CD8-positive, alpha-beta T cell (primary cell): ENCODE measurements at places on chromosomes 11 and 22.
A peak's percentile ranks its signal among the peaks of the same experiment; 100 is the strongest.

DNA sequence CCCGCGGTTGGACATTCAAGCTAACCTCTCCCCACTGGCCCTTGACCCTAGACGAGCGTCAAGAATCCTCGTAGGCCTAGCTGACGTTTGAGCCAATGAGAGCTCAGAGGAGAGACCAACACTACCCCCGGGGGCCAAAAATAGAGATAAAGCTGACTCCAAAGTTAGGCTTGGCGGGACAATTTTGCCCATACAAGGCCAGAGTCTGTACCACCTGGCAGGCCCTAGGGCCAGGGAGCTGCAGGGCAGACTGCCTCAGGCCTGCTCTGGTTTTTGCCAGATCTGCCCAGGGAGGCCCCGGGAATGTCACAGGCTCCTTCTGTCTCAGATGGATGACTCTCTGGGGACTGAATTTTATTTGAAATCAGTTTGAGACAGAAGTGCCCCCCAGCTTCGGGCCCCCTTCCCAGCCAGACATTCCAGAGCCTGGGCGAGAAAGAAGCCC lies 40.8 kb upstream of the ACCSL start:
- DNase-seq = no peak

- DNase-seq = no peak
Measured at GRCh38 chr22:25402501-25403283, 161.8 kb upstream of the GRK3 start.

GRCh38 chr11:34339149-34340064 lies 18.4 kb downstream of the ABTB2 start:
- no peak for DNase-seq

GRCh38 chr22:45296628-45297297 lies 12.0 kb downstream of the UPK3A start:
- peak; percentile 57 for DNase-seq

GRCh38 chr22:29031227-29032011 lies 30.2 kb downstream of the C22orf31 start:
- DNase-seq = no peak

DNA sequence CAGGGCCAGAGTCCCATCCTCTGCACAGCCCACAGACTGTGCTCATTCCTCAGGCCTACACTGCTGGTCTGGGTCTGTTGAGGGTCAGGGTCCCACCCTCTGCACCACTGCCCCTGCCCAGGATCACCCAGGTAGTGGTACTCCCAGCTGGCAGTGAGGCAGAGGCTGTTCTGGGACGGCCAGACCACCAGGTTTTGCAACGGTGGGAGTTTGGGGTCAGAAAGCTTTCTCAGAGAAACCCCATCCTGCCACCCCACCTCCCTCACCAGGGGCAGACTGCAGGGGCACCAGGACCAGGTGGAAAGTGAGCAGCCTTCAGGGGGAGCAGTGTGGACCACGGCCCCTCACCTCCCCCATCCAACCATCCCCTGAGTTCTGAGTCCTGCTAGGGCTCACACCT lies 10.8 kb downstream of the NPTXR start:
- DNase-seq = no peak

GRCh38 chr11:93573184-93573583 lies 30.0 kb upstream of the SMCO4 start:
- no peak for DNase-seq

- no peak for DNase-seq
Measured at GRCh38 chr22:26482161-26482560, 1.4 kb downstream of the HPS4 start.

- DNase-seq = no peak
Measured at GRCh38 chr11:959608-960007, 33.9 kb downstream of the AP2A2 start.

DNA sequence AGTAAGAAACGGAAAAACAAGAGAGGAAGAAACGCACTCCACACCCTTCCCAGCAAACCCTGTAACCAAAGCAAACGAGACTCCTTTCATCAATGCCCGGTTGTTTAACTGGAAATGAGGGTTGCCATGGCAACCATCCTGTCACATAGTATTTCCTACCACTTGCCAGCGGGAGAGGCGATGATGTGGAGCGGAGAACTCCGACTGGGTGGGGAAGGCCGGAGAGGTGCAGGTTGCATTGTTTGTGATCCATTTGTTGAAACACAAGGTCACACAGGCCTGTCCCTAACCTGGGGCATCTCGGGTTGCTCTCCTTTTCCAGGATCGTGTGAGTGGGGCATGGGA lies 609.9 kb downstream of the BUD13 start:
- no peak for DNase-seq

- DNase-seq = no peak
Measured at GRCh38 chr22:34760276-34761008, 305.5 kb upstream of the ISX start.

GRCh38 chr11:7645206-7645605 lies 28.1 kb downstream of the CYB5R2 start:
- no peak for DNase-seq

GRCh38 chr22:21074102-21074715 lies 28.5 kb downstream of the LRRC74B start:
- DNase-seq = no peak

GRCh38 chr11:85088286-85088685 lies 538.9 kb downstream of the DLG2 start:
- DNase-seq = no peak

DNA sequence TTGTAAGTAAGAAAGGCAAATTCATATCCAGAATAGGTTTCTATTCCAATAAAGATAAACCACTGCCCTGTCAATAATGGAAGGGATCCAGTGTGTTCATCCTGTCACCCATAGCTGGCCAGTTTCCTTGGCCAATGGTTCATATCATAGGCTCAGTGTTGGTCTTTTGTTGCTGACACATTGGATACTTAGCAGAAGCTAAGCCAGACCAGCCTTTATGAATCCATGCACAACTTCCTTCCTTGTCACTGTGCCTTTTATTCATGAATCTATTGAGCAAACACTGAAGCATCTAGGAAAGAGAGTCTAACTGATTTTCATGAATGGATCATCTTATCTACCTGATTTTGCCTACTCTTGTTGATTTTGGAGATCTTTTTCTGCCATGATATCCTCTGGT lies 20.0 kb downstream of the OR2AT4 start:
- no peak for DNase-seq

DNA sequence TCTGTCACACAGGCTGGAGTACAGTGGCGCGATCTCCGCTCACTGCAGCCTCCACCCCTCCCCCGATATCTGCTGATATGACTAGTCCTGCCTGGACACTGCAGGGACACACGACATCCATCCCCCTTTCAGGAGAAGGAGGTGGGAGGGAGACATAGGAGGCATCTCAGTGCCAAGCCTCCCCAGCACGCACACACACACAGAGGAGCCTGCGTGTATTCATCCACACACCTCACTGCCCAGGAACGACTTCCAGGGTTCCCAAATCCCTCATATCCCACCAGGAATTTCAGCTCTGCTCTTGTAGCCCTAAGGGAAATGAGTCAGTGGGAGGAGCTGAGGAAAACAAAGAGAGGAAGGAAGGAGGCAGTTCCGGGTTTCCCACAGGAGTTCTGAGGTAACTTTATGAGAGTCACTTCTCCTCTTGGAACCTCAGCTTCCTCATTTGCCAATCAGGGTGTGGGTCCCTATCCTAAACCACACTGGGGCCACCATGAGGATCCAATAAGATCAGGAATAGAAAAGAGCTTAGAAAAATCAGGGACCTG lies 37.2 kb upstream of the ACER3 start:
- DNase-seq = no peak

- no peak for DNase-seq
Measured at GRCh38 chr22:26894766-26895485, 237.5 kb downstream of the MIAT start.

GRCh38 chr11:83241291-83241946 lies 44.7 kb downstream of the CCDC90B start:
- peak; percentile 16 for DNase-seq

DNA sequence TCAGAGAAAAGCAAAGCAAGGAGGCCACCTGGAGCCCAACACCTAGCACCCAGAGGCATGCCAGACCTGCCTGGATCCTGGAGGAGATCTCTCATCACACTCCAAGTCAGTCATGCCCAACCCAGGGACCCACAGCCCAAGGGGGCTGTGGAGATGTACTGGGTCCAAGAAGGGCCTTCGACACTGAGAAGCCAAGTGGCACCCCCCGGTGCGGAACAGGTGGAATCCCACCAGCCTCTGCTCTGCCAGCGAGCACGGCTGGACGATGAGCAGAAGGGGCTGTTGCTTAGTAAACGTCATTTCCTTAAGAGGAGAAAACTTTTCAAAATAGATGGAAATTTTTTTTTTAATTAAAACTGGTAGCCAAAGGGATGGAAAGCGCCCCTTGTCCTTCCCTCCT lies 171.9 kb upstream of the GRK3 start:
- no peak for DNase-seq

DNA sequence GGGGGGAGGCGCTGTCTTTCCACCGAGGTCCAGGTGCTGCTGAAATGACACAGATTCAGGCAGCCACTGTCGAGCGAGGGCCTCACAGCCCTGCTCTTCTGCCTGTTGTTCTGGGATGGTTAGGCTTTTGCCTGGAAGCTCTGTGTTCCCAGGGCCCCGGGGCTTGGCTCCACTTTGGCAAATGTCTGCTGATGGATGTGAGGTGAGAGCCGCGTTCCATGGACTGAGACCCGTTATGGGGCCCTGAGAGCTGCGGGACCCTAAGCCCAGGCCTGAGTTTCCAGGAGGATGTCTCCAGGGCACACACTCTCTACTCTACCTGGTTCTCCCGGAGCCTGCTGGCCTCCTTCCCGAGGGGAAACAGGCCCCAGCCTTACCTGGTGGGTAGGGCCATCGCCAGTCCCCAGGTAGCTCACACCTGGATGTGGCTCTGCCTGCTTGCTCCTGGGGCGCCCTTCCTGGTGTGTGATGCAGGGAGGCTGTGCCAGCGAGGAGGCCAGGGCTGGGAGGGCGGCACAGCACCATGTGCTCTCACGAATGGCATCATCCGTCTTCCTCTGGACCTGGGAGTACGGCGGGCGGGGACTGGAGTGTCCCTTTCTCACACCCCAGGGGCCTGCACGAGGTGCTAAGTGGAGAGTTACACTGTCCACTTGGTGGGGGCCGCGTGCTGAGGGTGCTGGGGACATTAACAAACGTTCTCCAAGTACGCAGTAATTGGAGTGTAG lies 435.5 kb downstream of the TBC1D22A start:
- no peak for DNase-seq

GRCh38 chr11:68467201-68467834 lies 6.8 kb downstream of the PPP6R3 start:
- DNase-seq = no peak

DNA sequence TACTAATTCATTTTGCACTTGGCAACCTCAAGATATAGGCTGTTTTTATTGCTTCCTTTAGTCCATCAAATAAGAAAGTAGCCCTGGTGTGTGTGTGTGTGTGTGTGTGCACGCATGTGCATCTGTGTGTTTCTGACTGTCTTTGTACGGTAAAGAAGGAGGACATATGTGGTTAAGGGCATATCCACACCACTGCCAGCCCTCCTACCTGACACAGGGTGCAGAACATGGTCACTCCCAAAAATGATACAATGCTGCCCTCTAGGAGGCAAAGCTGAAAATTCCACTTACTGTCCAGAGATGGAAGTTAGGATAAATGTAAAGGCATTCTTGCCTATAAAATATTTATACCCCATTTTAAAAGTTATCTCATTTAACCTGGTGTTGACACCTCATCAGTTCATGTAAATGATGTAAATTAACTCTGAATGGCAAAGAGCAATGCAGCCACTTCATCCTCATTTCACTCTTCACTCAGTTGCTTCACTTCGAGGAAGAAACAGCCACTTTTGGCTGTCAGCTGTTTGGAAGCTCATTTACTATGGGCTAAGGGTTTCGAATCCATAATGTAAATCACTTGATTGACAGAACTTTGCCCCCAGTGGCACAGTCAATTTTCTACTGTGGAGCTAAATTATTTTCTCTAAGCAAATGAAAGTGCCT lies 83.1 kb upstream of the MTNR1B start:
- DNase-seq = peak; percentile 8

DNA sequence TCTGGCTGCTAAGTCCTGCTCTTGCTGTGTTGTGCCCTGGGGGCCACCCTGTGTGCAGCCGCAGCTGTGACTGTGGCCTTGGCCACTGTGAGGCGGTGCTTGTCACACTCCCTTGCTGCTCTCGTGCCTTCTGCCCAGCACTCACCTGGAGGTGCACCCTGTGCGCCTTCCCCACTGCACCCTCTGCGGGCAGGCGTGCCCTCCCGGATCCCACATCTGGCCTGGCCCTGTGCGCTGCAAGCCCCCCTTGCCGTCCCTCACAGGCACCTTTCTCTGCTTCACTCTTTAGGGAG lies 27.2 kb downstream of the TBX1 start:
- no peak for DNase-seq

GRCh38 chr11:125079151-125079877 lies 16.2 kb downstream of the SLC37A2 start:
- no peak for DNase-seq

DNA sequence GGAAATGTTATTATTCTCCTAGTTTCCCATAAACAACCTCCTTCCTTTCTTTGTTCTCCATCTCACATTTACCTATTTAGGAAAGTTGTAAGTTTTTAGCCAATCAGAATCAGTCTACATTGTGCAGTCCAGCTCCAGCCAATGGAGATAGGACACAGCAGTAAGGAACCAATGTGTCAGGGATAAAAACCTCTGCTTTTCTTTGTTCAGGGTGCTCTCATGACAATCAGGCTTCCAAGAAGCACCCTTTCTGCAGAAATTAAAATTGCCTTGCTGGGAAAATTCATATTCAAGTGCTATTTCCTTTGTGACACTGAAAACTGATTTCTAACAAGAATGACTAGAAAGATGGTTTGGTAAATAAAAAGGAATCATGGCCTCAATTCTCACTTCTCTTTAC lies 14.6 kb downstream of the SCGB2A1 start:
- no peak for DNase-seq

DNA sequence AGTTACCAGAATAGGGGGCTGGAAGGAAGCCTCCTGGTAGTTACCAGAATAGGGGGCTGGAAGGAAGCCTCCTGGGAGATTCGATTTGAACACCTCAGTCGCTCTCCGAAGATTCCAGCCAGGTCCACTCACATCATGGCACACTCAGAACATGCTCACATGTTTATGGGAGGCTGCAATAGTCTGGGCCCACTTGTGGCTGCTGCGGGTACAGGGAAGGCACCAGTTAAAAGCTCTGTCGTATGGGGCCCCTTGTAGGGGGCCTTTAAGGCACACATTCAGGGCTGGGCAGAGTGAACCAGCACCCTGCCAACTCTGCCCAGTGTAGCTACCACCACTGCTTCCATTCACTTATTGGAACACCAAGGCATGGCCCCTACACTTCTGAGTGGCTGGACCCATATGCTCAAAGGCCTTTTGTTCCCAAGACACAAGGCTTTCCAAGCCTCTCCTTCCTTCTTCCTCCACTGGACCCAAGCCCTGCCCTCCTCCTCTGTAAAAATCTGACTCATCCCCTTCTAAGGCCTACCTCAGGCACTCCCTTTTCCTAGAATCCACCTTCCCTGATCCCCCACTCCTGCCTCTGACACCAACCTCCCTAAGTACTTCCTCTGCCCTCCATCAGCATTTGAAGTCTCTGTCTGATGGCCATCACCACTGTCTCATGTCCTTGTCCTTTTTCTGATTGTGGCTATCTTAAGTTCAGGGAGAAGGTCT lies 28.0 kb downstream of the USP35 start:
- peak; percentile 36 for DNase-seq
